Activated CD4-positive, alpha-beta T cell treated with anti-CD3 and anti-CD28 coated beads for 36 hours (primary cell): ENCODE measurements at places on chromosomes 13 and 19. TPM values are rescaled to one million over a fixed set of nuclear protein-coding genes. Genes with fewer than 3 reads are reported as not detected.
A peak's percentile ranks its signal among the peaks of the same experiment; 100 is the strongest.

DNA sequence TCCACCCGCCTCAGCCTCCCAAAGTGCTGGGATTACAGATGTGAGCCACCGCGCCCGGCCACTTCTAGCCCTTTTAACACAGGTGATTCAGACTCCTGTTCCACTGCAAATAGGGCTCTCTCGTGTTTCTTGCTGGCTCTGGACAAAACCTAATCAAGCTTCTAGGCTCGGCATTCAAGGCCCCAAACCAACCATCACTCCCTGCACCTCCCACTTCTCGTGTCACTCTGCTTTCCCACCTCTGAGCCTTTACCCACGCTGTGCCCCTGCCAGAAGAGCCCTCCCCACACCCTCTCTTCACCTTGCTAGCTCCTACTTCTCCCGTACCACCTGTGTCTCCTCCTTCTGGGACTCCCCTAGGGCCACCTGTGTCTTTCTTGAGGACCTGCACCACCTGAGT, 19.8 kb downstream of the KANK2 start:
- H3K4me1 ChIP-seq, result peaks cover 4% of the 10 kb centered on the region
- peaks cover 2% of the 10 kb centered on the region for H3K27me3 ChIP-seq

DNA sequence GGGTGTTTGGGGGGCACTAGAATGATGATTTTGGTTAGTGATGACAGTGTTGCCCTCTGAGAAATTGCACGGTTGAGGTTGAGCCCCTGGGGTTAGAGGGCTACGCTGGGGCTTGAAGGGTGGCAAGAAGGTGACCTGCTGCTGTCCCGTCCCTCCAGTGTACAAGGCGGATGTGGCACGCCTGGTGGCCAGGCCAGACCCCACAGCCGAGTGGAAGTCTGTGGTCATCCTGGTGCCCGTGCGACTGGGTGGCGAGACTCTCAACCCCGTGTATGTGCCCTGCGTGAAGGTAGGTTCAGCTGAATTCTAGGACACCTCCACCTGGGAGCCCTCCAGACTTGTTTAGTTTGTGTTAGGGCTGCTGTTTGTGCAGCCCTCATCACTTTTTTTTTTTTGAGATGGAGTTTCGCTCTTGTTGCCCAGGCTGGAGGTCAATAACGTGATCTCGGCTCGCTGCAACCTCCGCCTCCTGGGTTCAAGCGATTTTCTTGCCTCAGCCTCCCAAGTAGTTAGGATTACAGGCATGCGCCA, 5.1 kb downstream of the ATG4D start:
- no peaks in the 10 kb centered on the region for H3K27me3 ChIP-seq
- H3K4me3 ChIP-seq, result no peak overlapping the region
- no peak for DNase-seq
- no peak overlapping the region for H3K27ac ChIP-seq
- H3K36me3 ChIP-seq, result peaks cover 32% of the 10 kb centered on the region
- H3K4me1 ChIP-seq, result peaks cover 26% of the 10 kb centered on the region

DNA sequence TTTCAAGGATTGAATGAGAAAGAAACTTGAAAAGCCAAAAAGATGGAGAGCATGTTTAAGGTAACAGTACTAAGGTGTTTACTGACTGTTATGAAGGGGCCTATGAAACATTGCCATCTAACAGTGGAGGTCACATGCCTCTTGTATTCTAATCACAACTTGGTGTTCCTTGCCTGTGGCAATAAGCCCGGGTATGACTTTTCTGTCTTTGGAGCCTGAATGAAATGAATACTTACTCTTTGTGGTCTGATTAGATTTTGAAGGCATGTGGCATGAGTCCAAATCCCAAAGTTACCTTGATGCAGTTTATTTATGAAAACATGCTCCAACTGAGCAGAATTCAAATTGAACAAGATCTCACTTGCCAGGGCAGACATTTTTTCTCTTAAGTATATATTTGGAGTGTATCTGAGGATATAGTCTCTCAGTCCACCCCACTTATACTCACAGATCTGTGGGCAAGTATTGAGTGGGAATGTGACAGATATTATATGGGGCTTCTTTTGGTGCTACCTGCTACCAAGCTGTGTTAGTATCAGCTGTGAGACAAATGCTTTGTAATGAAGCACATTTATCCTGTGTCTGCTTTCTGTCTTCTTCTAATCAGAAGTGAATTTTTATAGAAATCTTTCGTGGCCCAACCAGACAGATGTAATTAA, 67.5 kb downstream of the B3GLCT start:
- no peaks in the 10 kb centered on the region for H3K27me3 ChIP-seq
- no peak overlapping the region for H3K4me3 ChIP-seq
- no peak overlapping the region for H3K27ac ChIP-seq
- H3K4me1 ChIP-seq, result no peaks in the 10 kb centered on the region
- H3K36me3 ChIP-seq, result peaks cover 27% of the 10 kb centered on the region
- no peak for DNase-seq

MYH14 gene
- not detected for total RNA-seq

ANKRD24 gene
- 1.1 TPM for total RNA-seq

CLIP3 gene
- 0.16 TPM for total RNA-seq

DNA sequence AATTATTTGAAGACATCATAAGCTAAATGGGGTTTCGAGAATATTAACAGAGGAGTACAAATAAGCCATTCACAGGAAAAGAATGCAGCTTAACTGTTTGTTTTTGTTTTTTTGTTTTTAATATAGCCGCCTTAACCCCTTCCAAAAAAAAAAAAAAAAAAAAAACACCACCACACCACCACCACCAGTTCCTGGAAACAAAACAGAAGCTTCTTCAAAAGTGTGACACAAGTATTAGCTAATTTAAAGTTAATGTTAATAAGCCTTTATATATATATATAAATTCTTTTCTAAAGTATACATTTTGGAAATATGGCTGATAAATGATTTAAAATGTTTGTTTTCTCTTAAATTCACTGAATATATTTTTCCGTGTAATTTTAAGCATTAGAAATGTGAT, 1.4 kb downstream of the RAP2A start:
- no peak for DNase-seq
- peak overlapping the region; percentile 94 for H3K4me3 ChIP-seq
- peaks cover 25% of the 10 kb centered on the region for H3K4me1 ChIP-seq
- H3K27me3 ChIP-seq, result no peaks in the 10 kb centered on the region
- H3K27ac ChIP-seq, result peak overlapping the region; percentile 71

DNA sequence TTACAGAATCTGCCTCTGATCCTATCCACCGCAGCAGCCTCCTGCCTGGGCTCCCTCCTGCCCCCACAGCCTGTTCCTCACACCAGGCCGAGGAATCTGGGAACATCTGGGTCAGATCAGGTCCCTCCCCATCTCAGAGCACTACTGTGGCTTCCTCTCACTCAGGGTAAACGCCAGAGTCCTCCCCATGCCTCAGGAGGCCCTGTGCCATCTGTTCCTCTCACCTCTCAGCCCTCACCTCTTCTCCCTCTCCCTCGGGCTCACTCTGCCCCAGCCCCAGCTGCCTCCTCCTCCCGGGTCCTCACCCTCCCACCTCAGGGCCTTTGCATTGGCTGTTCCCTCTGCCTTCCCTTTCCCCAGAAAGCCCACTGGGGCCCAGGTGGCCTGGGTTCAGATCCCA, 18.2 kb downstream of the FCGBP start:
- H3K27ac ChIP-seq, result peak overlapping the region; percentile 43
- H3K4me3 ChIP-seq, result no peak overlapping the region
- DNase-seq, result no peak

GRCh38 chr13:74288361-74288911, 154.2 kb upstream of the KLF12 start:
- peak; percentile 25 for DNase-seq
- H3K4me3 ChIP-seq, result peak overlapping the region; percentile 64
- no peaks in the 10 kb centered on the region for H3K36me3 ChIP-seq
- no peaks in the 10 kb centered on the region for H3K27me3 ChIP-seq

DNA sequence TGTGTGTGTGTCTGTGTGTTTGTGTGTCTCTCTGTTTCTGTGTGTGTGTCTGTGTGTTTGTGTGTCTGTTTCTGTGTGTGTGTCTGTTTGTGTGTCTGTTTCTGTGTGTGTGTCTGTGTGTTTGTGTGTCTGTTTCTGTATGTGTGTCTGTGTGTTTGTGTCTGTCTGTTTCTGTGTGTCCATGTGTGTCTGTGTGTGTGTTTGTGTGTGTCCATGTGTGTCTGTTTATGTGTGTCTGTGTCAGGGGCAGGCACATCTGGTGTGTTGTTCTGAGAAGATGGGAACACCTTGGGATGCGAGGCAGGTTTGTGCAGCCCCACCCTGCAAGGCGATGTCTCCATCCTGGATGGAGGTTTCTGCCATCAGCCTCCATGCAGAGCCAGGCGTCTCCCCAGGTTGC, 275.8 kb upstream of the SOX1 start:
- no peaks in the 10 kb centered on the region for H3K36me3 ChIP-seq
- no peaks in the 10 kb centered on the region for H3K4me1 ChIP-seq
- H3K27me3 ChIP-seq, result no peaks in the 10 kb centered on the region
- H3K27ac ChIP-seq, result no peak overlapping the region
- H3K4me3 ChIP-seq, result no peak overlapping the region

GRCh38 chr13:20197361-20197834, 4.7 kb upstream of the GJB2 start:
- H3K4me3 ChIP-seq, result no peak overlapping the region
- peaks cover 28% of the 10 kb centered on the region for H3K27me3 ChIP-seq
- peaks cover 1% of the 10 kb centered on the region for H3K36me3 ChIP-seq
- peak; percentile 41 for DNase-seq
- H3K4me1 ChIP-seq, result peaks cover 21% of the 10 kb centered on the region

ZNF576 gene
- 11.6 TPM for total RNA-seq

DNA sequence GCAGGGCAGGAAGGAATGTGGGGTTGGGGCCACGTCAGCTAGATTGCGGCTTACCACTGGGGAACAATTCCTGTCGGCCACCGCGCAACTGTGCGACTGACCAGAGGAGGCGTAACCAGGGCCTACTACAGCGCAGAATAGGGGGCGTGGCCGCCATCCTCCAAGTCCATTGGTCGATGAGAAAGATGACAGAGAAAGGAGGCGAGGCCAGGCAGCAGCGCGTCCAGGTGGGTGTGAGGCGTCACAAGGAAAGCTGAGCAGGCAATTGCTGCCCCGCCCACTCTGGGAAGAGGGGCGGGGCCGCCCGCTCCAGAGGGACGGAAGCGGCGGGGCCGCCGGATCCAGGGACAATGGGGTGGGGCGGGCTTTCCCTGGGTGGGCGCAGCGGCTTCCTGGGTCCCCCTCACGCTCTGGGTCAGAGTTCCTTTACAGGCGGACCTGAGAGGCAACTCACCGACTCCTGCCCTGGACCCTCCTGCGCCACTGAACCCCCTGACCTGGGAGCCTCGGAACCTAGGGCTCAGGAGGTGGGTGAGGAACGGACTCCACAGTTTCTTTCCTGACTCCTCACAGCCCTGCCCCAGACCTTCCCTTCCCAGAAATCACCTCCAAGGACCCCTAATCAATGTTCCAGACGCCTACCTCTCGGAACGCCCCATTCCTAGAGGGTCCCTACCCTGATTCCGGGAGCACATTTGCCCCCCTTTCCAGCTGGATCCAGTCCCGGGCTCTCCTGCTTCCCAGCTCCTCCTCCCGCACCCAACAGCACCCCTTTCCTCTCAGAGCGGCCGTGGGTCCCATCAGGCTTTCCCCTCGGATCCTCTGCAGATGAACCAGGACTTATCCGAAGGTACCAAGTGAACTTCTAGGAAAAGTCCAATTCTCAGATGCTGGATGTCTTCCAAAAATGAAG, 101.5 kb upstream of the ZNF492 start:
- H3K27ac ChIP-seq, result no peak overlapping the region
- H3K27me3 ChIP-seq, result peaks cover 3% of the 10 kb centered on the region
- DNase-seq, result no peak
- no peaks in the 10 kb centered on the region for H3K4me1 ChIP-seq
- no peak overlapping the region for H3K4me3 ChIP-seq

DNA sequence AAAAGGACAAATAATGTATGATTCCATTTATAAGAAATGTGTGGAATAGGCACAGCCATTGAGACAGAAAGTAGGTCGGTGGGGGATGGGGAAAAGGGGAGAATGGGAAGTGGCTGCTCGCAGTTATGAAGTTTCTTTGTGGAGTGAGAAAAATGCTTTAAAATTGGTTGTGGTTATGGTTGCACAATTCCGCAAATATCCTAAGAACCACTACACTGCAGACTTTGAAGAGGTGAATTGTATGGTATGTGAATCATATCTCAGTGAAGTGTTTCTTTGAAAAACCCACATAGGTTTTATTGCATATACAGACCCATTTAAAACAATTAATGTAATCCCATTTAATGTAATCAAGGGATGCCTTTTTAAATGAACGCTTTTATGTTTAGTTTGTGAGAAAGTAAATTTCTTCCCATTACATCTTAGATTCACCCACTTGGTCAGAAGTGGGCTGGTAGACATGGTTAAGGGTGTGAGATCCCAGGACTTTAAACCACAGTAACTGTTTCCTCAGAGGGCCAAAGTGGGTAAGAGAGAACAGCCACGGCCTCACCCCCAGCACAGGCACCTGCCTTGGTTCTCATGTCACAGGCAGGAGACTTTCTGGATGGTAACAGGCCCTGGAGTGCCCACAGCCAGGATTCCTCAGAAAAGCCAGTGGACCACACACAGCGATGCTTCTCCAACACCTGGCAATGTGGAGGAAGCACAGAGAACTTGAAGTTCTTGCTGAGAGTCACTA, 119.3 kb upstream of the GJB6 start:
- no peaks in the 10 kb centered on the region for H3K36me3 ChIP-seq
- DNase-seq, result no peak
- no peak overlapping the region for H3K27ac ChIP-seq

LACC1 gene
- total RNA-seq, result 2.6 TPM

GRCh38 chr13:93922063-93922855, 557.2 kb downstream of the DCT start:
- DNase-seq, result no peak
- H3K27ac ChIP-seq, result no peak overlapping the region
- no peaks in the 10 kb centered on the region for H3K4me1 ChIP-seq
- no peak overlapping the region for H3K4me3 ChIP-seq
- H3K36me3 ChIP-seq, result no peaks in the 10 kb centered on the region
- H3K27me3 ChIP-seq, result peaks cover 22% of the 10 kb centered on the region

- no peaks in the 10 kb centered on the region for H3K36me3 ChIP-seq
- DNase-seq, result no peak
- H3K27ac ChIP-seq, result no peak overlapping the region
Measured at GRCh38 chr19:18894254-18895037, 1.5 kb downstream of the CERS1 start.
